ENCODE measurements at places on chromosomes 1 and 21.

DNA sequence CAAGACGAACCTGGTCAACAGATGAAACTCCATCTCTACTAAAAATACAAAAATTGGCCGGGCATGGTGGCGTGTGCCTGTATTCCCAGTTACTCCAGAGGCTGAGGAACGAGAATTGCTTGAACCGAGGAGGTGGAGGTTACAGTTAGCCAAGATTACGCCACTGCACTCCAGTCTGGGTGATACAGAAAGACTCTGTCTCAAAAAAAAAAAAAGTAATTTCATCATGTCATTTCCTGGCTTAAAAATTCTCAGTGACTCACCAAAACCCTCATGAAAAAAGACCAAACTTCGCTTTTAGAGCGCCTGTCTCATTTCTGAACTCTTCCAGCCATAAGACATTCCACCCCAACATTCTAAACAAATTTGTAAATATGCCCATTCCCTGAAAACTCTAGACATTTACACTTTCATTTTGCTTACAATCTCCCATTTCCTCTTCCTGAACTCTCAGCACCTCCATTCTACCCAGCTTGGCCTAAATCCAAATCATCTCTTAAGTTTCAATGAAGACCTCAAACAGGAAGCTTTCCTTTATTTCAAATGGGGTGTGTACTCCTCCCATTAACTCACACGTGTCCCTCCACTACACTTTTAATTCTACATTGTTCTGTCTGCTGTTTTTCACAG lies 50.5 kb upstream of the PRRC2C start:
- no peak for DNase-seq

- DNase-seq: no peak
These were observed 981.7 kb downstream of the TTLL7 start for GRCh38 chr1:83017276-83017675.

DNA sequence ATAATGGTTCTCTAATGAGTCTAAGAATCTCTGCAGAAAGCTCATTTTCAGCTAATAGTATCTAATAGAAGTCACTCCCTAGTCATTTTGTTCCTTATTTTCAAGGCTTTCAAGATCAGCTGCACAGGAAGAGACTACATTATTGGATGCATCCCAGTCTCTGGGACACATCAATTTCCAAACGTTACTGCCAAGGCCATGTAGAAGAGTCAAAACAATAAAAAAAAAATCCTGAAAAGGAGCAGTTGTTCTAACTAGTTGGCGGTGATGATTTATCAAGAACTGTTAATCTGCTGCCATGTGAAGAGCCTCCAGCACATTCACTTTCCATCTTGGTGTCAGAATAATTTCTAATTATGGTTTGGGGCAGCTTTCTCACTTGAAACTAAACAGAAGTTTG lies 5.7 kb downstream of the DDAH1 start:
- no peak for DNase-seq

DNA sequence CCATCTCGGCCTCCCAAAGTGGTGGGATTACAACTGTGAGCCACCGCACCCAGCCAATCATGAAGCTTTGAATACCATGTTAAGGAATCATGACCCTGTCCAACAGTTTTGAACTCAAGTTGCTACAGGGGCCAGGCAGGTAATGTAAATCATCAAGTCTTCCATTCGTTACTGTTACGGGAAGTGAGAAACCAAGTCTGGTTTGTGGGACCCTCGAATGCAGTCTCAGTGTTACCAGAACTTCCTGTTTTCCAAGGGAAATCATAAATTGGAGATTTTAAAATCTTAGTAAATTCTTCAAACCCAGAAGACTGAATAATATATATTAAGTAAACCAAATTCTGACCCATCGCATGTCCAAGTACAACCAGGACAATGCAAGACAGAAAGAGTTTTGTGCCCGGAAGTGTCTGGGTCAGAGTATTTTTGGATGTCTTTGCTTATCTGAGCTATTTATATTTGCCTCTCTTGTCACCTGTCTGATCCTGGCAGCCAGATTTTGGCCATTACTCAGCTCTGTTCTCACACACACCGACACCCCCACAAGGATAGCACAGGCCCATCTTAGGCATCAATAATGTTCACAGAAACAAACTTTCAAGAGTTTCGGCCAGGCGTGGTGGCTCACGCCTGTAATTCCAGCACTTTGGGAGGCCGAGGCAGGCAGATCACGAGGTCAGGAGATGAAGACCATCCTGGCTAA lies 8.8 kb downstream of the ATP5IF1 start:
- DNase-seq: no peak

DNA sequence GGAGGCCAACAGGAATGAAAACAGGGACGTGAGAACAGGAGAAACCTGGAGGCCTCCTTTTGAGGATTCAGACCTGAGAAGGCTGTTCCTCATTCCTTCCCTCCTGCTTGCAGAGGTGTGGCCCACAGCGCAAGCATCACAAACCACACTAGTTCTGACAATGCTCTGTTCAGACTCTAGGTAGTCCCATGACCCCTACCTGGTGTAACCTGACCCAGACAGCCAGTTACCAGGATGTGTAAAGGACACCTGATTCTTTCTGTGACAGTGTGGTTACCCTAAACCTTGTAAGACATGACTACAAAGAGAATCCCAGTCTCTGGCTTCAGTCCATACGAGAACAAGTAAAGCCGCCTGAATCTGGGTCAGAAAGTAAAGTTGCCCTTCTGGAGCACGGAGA lies 3.2 kb downstream of the MECR start:
- no peak for DNase-seq

- no peak for DNase-seq
These were observed 12.2 kb downstream of the KIAA0319L start for GRCh38 chr1:35544976-35545375.

DNA sequence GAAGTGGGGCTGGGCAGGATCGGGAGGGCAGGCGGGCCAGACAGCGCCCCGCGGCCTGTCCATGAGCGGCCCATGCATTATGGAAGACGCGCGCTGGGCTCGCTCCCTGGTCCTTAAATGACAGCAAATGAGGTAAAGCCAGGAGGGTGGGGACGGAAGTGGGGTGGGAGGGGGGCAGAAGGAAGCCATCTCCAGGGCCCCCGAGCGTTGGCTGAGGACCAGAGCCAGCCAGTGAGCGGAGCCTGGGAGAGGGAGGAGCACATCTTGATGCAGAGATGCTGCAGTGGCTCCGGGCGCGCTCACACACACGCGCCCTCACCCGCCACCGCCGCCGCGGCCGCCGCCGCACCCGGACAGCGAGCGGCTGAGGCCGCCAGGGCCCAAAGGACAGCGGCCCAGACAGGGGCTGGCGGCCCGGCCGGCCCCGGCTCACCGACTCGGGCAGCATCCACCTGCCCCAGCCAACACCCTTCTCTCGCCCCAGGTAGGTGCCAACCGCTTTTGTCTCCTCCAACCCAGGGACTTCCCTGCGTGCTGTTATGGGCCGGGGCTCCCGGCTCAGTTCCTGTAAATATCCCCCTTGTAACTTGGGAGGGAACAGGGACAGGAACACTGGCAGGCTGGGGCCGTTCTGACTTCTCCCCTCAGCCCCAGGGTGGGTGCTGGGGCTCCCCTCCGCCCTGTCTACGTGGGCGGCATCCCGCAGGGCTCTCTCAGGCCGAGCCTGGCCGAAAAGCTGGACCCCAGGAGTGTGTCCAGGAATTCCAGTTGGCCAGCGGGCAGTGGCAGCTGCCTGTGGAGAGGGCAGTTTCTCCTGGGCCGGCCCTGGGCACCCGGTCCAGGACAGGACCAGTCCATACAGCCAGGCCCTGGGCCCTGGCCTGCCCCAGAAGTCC lies at the start of gene CNTN2:
Gene CNTN2, plus strand, starts transcription at position 302 of the 896 bp plus-strand sequence. CDS start 9,974 bp downstream, outside the sequence.
- DNase-seq: no peak

GRCh38 chr1:59593798-59594790 lies 220.7 kb upstream of the HOOK1 start:
- DNase-seq: no peak

DNA sequence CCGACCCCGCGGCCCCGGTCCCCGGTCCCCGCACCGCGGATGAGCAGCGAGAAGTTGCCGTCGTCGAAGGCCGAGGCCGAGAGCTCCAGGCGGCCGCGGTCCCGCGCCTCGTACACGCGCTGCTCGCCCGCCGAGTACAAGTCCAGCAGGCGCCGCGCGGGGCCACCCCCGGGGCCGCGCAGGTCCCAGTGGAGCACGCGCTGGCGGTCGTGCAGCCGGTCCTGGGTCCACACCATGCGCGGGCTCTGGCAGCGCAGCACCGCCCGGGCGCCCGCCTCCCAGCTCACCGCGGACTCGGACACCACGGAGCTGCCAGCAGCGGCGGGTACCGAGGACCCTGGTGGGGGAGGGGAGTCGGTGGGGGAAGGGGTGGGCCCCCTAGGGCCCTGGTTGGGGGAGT lies 2.9 kb downstream of the MXRA8 start:
- DNase-seq: no peak

DNA sequence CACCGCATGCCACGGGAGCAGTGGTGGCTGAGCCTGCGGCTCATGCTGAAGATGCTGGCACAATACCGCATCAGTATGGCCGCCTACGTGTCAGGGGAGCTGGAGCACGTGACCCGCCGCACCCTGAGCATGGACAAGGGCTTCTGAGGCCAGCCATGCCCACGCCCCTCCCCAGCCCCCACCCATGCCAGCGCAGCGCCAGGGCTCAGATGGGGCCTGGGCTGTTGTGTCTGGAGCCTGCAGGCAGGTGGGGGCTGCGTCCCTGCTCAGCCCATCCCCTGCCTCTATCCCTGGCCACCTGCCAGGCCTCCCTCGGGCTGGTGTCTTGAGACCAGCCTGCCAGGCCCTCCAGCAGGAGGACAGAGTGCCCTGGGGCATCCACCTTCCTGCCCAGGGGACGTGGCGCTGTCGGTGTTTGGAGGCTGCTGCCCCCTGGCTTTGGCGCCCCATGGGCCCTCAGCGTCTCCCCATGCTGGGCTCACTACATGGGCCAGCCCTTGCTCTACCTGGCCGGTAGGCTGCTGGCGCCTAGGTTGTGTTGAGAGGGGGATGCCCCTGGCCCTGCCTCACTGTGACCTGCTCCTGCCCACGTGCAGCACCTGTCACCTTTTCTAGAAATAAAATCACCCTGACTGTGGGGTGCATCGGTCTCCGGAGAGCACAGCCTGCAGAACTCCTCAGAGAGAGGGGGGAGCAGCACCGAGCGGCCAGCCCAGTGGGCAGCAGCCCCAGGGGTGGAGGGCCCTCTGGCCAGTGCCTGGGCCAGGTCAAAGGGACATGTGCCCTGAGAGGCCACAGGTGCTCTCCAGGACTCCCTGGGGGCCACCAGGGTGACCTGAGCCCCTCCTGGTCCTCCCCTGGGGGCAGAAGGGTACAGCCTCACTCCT lies 12.2 kb downstream of the CFAP410 start:
- DNase-seq: no peak

GRCh38 chr1:91582431-91582921 lies 81.8 kb downstream of the CDC7 start:
- DNase-seq: peak; percentile 48

DNA sequence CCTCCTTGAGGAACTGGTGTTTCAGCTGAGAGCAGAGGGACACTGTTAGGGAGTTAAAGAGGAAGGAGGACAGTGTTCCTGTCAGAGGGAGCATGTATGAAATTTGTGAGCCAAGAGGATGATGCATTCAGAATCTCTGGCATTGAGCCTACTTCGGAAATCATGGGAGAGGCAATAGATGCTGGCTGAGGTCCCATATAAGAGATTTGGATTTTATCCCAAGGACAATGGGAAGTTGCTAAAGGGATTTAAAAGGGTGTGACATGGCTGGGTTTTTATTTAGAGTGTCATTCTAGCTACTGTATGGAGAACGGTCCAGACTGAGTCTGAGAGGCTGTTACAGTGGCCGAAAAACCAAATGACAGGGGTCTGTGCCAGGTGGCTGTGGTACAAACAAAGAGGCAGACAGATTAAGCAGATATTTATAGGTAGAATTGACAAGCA lies 403.2 kb upstream of the B3GALT2 start:
- no peak for DNase-seq

DNA sequence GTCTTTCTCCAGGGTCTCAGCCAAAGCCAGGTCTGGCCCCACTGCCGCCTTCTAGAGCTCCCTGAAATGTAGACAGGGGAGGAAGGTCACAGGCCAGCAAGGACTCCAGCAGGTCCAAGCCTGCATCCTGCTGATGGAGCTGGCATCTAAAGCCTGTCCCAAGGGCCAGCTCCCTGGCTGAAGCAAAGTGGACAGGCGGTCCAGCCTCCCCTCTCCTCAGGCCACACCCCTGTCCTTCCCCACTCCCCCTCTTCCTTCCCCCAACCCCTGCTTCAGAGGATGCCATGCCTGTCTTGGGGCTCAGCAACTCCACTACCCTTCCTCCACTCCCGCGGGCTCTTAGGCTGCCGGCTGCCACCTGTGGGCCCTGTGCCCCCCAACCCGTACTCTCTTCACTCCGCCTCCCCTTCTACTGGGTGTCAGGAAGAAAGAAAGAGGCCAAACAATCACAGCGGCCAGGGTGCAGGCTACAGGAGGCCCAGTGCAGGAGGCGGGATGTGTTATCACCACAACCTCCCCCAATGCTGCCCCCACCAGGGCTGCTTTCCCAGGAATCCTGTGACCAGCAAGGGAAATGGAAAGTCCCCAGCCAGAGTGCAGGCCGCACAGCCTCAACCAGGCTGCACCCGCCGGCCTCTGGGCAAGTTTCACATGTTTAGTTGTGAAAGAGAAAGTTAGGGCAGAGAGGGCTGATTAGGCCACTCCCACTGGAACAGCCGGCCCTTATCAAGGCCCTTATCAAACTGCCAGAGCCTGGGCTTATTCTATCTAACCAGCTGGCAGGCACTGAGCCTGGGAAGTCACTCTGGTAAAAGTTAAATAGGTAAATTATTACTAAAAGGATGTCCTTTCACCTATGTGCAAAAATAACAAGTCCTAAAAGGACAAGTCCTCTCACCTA lies 34.1 kb downstream of the ACOT7 start:
- no peak for DNase-seq

DNA sequence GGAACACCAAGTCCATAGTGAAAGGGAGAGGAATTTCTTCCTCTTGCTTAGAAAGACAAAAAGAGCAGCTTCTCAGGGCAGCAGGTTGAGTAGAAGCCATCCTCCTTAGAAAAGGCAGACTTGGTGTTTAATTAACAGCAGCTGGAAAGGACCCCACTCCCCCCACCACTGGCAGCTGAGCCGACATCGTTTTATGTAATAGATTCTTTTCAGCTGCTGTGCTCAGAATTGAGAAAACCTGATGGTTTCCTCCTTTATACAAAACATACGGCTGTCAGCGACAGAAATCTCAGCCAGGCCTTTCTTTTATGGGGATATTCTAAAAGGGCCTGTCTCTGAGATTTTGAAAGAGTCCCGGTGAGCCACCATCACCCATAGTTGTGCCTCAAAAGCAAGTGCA lies 49.9 kb downstream of the MAN1C1 start:
- DNase-seq: no peak

DNA sequence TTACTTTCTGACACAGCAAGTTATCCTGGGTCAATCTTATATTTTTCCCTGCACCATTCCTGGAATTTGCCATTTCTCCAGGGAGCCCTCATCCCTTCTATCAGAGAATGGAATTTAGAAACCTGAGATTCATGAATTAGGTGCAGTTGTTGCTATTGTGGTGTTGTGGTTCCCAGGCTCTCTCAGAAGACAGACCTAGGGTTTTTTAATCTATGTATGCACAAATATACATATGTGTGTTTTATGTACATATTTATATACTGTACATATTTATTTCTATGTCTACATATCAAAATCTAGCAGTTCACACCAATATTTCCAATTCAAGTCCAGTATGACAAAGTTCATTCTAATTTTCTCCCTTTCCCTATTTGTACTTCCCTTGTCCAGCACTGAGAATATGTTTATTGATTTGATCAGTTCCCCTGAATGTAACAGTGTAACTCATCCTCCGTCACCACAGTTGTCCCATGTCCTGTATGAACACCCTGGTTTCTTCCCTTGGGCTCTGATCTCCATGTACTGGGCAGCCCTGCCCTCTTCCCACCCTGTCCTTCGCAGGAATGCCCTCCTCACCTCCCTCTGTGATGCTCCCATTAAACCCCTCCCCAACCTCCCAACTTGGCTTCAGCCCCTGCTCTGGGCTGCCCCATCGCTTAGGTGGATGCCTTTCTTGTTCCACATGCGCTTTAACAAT lies 145.5 kb downstream of the VPS13D start:
- DNase-seq: no peak

Measured in H54 (cell line).